ENCODE measurements at places on chromosomes 16 and 17. TPM values are rescaled to one million over a fixed set of nuclear protein-coding genes. Genes with fewer than 3 reads are reported as not detected.

SEZ6 gene
- not detected for total RNA-seq

FOXL1 gene
- total RNA-seq = 0.26 TPM

TBC1D3H gene
- not detected for total RNA-seq

RAB37 gene
- 1.3 TPM for total RNA-seq

TMEM98 gene
- 19.2 TPM for total RNA-seq

All from mesenteric fat pad (tissue), 1 donor.